ENCODE measurements at places on chromosomes 5 and 9. TPM values are rescaled to one million over a fixed set of nuclear protein-coding genes. Genes with fewer than 3 reads are reported as not detected.

GRCh38 chr5:61286446-61287132 is 45.5 kb upstream of the ZSWIM6 start:
- no peaks in the 10 kb centered on the region for H3K27me3 ChIP-seq
- peak overlapping the region; percentile 5 for H3K27ac ChIP-seq
- no peak for DNase-seq
- H3K4me1 ChIP-seq, result peaks cover 12% of the 10 kb centered on the region
- no peak overlapping the region for H3K4me3 ChIP-seq
- H3K36me3 ChIP-seq, result no peaks in the 10 kb centered on the region

DNA sequence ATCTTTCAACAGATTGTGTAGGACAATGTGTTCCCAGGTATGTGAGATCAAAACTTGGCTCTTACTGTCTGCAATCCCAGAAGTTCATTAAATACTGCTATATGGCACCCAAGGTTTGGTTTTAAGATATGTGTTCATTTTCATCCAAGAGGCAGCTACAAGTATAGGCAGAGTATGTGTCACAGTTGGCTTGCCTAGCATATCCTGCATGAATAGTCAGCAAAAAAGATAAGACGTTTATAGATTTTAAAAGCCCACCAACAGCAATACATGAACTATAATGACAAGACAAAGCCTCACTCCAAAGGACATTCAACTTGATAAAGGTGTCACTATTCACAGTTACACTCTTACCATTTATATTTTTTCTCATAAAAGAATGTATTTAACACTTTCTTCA is 99.1 kb downstream of the BNC2 start:
- peaks cover 10% of the 10 kb centered on the region for H3K4me1 ChIP-seq
- DNase-seq, result no peak
- H3K4me3 ChIP-seq, result no peak overlapping the region
- peaks cover 13% of the 10 kb centered on the region for H3K36me3 ChIP-seq
- H3K27me3 ChIP-seq, result no peaks in the 10 kb centered on the region
- no peak overlapping the region for H3K27ac ChIP-seq

DNA sequence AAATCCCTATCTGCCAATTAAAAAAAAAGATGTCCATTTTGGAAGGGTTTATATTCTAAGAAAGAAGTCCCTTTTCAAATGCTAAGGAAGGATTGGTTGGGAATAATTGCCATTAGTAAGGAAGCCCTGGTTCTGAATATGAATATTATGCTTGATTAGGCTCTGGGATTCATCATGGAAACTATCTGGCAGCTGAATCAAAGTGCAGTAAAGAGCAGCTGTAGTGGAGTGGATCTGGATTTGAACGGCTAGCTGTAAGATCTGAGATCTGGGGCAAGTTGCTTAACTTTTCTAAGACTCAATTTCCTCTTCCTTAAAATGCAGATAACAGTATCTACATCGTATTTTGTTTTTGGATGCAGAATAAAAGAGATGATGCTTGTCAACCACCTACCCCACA is 10.5 kb downstream of the IL12B start:
- H3K4me3 ChIP-seq, result no peak overlapping the region
- peaks cover 34% of the 10 kb centered on the region for H3K27me3 ChIP-seq
- H3K36me3 ChIP-seq, result no peaks in the 10 kb centered on the region
- H3K27ac ChIP-seq, result no peak overlapping the region
- no peak for DNase-seq
- H3K4me1 ChIP-seq, result no peaks in the 10 kb centered on the region

GRCh38 chr9:30348904-30349303 is 2035.5 kb upstream of the ACO1 start:
- no peaks in the 10 kb centered on the region for H3K27me3 ChIP-seq
- no peaks in the 10 kb centered on the region for H3K36me3 ChIP-seq
- no peak for DNase-seq
- H3K4me3 ChIP-seq, result no peak overlapping the region

GRCh38 chr9:117696154-117696553 is 8.0 kb upstream of the TLR4 start:
- H3K4me1 ChIP-seq, result peaks cover 4% of the 10 kb centered on the region
- no peaks in the 10 kb centered on the region for H3K36me3 ChIP-seq
- H3K27me3 ChIP-seq, result no peaks in the 10 kb centered on the region
- no peak overlapping the region for H3K4me3 ChIP-seq
- H3K27ac ChIP-seq, result no peak overlapping the region

GRCh38 chr5:2981652-2982051 is 230.2 kb upstream of the IRX2 start:
- no peak overlapping the region for H3K27ac ChIP-seq
- H3K4me1 ChIP-seq, result no peaks in the 10 kb centered on the region
- DNase-seq, result peak; percentile 57
- no peaks in the 10 kb centered on the region for H3K27me3 ChIP-seq

DNA sequence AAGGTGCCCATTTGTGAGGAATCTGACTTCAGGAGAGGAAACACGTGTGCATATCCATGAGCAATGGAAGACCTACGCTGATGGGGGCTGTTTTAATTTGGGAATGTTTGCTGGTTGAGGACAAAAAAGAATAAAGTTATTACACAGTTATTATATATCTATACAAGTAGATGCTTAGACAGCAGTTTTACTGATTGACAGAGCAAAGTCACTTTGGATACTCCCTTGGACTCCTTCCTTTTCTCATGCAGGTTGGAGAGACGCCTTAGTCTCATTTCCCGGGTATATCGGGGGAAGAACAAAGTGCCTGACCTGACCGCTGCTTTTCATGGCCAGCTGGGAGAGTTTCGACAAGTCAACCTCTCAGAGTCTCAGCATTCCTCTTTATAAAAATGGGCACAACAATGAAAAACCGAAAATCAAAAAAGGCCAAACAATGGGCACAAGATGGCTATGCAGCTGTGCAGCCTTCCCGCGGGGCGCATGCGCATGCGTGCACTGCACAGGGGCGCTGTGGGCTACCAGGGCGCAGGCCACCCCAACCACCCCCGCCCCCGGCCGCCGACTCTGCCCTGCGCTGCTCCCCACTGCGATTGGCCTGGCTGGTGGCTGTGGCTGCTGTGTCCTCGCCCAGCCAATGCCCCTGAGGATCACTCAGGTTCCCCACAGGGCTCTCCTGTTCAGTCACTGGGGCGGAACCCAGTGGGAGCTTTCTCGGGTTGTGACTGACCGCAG is 18.1 kb downstream of the NFIL3 start:
- DNase-seq, result peak; percentile 63
- H3K4me3 ChIP-seq, result no peak overlapping the region
- no peaks in the 10 kb centered on the region for H3K27me3 ChIP-seq
- no peak overlapping the region for H3K27ac ChIP-seq

DNA sequence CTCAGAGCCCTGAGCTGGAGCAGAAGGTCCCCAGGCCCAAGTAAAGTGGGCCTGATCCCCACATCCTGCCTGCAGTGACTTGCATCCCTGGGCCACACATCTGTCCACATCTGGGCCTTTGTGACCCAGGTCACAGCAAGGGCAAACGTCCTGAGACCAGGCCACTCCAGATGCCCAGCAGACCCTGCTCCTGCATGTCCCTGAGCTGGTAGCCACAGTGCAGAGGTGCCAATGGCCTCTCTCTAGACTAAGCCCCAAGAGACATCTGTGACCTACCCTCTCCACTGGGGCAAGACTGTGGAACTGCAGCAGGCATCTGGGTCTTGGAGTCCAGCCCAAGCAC is 2.5 kb downstream of the FLT4 start:
- H3K27me3 ChIP-seq, result peaks cover 59% of the 10 kb centered on the region
- peaks cover 13% of the 10 kb centered on the region for H3K4me1 ChIP-seq
- no peak for DNase-seq
- H3K27ac ChIP-seq, result no peak overlapping the region
- H3K4me3 ChIP-seq, result peak overlapping the region; percentile 29

GRCh38 chr9:14220256-14220655 is 93.7 kb downstream of the NFIB start:
- peak overlapping the region; percentile 9 for H3K27ac ChIP-seq
- H3K4me3 ChIP-seq, result no peak overlapping the region
- H3K4me1 ChIP-seq, result peaks cover 58% of the 10 kb centered on the region

DNA sequence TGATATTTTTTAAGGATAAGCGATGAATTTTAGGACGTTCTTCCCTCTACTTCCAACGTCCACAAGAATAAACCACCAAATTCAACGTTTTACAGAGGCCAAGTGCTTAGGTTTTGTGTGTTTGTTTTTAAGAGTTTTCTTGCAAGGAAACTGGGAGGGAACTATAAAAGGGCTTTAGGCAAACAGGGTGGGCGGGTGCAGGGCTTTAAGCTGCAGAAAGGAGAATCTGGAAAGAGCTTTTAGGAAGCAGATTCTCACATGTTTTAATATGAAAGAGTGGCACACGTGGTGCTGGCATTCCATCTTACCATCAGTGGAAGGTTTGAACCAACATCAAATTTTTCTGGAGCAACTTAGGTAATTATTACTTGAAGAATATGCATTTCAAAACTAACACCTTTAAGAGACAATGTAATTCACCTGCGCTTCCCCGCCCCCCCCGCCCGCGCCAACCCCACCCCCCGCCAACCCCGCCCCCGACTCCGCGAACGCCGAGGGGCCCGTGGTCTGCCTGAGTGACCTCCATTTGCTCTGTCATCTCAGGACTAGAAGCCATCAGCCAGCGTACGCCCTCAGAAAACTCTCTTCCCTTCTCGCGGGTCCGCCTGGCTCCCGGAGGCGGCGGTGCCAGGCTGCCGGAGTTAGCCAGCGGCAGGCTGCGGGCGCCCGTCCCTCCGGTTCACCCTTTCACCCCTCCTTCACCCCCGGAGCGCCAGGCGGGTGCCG is 911 bp upstream of the PIK3R1 start:
- H3K27ac ChIP-seq, result peak overlapping the region; percentile 94
- DNase-seq, result no peak
- H3K4me3 ChIP-seq, result peak overlapping the region; percentile 82

DNA sequence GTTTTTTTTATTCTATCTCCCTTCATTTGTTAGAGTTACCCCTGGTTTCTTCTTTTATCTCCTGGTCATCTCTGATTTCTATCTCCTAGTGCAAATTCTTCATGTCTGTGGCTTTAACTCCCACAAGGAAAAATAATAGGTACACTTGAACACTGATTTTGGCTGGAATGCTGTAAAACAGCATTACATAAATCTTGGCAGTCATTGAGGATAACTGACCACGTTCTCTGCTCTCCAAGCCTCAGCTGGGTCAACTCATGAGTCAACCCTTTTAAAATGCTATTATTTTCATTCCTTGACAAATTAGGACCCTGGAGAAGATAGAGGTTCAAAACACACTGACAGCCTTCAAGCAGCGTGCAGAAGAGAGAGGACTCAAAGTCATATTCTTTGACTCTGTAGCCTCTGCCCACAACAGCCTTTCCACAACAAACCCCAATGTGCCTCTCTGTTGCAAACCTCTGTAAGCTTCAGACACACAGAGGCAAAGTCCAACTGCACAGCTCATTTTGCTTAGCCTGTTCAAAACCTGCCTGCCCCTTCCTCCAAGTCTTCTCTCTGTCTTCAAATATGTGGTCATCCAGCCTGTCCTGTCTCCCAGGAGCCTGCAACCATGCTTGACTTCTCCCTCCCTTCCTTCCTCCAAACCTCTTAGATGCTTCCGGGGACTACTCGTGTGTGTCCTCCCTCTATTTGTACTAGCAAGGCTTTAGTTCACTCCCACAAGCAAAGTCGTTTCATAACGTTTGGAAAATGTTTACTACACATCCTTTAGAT is 398.4 kb downstream of the MED10 start:
- H3K36me3 ChIP-seq, result no peaks in the 10 kb centered on the region
- no peak for DNase-seq
- no peaks in the 10 kb centered on the region for H3K27me3 ChIP-seq
- no peak overlapping the region for H3K4me3 ChIP-seq

DNA sequence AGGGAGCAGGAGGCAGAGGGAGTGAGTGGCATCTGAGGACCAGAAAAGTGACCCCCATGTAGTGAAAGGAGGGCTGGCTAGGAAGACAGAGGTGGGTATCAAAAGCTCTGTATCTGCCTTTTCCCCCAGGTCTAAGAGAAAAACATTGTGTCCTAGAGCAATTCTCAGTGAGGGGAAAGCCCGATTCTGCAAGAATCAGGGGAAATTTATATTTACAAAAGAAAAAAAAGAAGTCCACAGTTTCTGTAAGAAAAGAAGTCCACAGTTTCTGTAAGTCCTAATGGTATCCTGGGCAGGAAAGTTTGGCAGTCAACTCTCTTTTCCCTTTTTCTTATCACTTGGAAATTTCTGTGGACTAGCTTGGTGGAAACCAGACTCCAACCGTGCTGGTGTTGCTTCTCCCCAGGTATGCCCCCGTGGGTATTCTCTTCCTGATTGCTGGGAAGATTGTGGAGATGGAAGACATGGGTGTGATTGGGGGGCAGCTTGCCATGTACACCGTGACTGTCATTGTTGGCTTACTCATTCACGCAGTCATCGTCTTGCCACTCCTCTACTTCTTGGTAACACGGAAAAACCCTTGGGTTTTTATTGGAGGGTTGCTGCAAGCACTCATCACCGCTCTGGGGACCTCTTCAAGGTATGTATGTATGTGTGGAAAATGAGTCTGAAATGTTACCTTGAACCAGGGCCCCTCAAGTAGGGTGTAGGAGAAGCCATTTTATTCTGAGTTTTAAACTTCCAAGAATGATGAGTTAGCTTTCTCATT is 73.0 kb downstream of the SLC1A3 start:
- no peak overlapping the region for H3K27ac ChIP-seq
- H3K4me1 ChIP-seq, result peaks cover 9% of the 10 kb centered on the region
- DNase-seq, result no peak
- no peak overlapping the region for H3K4me3 ChIP-seq
- H3K27me3 ChIP-seq, result peaks cover 4% of the 10 kb centered on the region
- H3K36me3 ChIP-seq, result peaks cover 11% of the 10 kb centered on the region

DNA sequence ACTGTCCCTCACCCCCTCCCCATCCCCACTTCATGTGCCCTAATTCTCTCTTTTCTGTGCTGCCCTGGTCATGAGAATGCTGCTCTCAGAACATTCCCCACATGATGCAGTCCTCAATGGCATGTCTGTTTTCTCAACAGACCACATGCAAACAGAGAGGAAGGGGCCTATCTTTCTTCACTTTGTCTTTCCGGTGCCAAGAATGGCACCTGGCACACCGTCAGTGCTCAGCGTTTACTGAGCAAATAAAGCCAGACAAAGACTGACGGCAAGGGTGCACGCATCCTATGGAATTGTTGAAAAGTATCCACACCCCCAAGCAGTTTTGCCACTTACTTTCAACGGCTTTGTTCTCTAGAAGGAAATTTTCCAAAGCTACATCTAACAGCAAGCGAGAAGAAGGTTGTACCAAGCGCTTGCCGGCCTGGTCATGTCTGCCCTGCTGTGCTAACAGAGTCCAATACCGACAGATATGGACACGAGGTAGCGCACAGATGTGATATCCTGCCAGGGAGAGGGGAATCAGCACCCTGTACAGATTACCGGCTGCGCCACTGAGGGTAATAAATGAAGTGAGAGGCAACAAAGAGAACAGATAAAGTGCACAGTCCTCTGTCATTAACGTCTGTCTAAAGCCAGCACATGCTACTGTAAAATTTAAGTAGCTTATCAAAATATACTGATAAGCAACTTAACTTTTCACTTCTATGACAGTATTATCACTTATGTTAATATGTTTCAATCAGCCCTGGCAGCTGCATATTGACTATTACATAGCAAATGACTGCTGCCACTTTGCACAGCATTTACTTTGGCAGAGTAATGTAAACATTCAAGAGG is 251.7 kb downstream of the DENND1A start:
- H3K4me3 ChIP-seq, result no peak overlapping the region
- peaks cover 20% of the 10 kb centered on the region for H3K4me1 ChIP-seq
- no peak overlapping the region for H3K27ac ChIP-seq
- no peaks in the 10 kb centered on the region for H3K27me3 ChIP-seq
- no peak for DNase-seq
- H3K36me3 ChIP-seq, result peaks cover 26% of the 10 kb centered on the region

IDNK gene
- total RNA-seq, result 5.7 TPM

PTGES gene
- 0.83 TPM for total RNA-seq

PCDHGA2 gene
- total RNA-seq, result 0.21 TPM

GBGT1 gene
- total RNA-seq, result 4.1 TPM

CDH6 gene
- total RNA-seq, result 792 TPM
